Esophagus mucosa (tissue), 1 donor: ENCODE measurements at places on chromosomes 2 and 18.

DNA sequence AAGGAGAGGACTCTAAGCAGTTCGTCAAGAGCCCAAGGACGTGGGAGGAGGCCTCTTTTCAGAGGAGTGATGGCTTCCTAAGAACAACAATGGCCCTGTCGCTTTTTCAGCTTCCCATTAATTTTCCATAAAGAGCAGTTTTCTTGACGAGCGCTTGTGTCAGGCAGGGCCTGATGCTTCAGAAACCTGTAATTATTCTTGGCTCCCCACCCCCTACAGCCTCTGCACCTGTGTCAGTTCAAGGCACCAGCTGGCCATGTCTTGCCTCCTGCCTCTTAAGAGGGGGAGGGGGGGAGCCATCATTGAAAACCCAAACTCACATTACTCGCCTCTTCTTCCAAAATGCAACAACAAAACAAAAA, 32.3 kb downstream of the KLF7 start:
- no peak for ATAC-seq

- no peak for ATAC-seq
These were observed 27.3 kb downstream of the CYB5A start for GRCh38 chr18:74264303-74265020.

DNA sequence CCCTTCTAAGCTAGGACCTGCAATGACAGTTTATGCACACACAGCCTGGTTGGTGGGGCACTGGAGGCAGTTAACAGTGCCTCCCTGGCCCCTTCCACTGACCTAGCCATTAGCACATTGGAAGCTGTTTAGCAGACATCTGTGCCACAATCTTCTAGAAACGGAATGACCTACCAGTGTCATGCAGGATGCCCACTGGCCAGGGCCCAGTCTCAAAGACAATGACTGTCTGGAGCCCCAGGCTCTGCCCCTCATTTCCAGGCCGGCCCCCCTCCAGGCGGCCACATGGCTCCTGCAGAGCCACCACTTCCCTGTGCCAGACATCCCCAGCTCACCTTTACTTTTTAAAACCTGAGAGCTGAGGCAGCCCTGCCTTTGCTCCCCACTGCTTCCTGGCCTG, 123.5 kb upstream of the CAPN13 start:
- ATAC-seq = no peak

- ATAC-seq = no peak
These were observed 74.8 kb upstream of the ST6GAL2 start for GRCh38 chr2:106960683-106961161.

DNA sequence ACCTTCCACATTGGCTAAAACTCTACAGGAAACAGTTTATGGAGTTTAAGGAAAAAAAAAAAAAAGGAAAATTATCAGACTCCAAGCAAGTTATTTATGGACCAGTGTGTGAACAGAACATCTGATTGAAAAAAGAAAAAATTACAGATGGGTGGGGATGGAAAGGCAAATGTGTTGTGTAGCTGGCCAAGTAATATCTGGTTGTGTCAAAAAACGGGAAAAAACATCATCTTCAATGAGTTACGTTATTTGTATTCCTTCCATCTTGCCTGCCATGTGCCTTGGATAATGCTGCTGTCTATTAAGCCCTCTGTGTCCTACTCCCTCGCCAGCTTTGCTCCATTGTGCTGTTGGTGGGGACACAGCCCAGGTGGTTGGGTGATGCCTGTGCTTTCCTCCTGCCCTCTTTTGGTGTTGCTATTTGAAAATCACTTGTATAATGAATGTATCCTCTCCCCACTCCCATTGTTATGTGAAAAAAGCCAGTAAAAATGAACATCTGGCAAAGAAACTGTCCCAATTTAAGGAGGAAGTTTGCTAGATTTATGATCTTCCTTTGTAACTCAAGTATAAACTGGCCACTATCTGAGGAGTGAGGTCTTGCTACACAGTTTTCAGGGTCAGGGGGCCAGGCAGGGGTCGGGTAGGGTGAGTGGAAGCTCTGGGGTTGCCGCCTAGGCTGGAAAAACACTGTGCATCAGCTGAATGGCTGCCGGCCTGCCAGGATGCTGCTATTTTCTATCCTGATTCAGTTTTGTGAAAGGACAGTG, 155.9 kb downstream of the FMNL2 start:
- no peak for ATAC-seq

- ATAC-seq = no peak
These were observed 59.8 kb downstream of the MOGAT1 start for GRCh38 chr2:222731201-222731621.

DNA sequence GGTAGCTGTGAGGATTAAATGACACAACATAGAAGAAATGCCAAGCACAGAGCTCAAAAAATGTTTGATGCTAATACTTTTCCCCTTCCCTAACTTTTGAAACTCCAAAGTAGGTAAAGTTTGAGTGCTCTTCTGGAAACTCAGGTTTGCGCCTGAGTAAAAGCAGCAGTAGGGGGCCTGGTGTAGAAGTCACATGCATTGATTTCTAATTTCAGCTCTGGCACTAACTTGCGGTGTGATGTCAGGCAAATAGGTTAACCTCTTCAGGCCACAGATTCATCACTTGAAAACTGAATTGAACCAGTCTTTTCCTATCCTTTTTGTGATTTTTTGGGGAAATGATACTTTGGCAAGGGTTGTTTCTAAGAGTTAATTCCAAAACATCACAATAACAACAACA, 27.2 kb downstream of the LHCGR start:
- ATAC-seq = no peak

- no peak for ATAC-seq
These were observed 81.3 kb downstream of the FAM210A start for GRCh38 chr18:13645093-13645492.

DNA sequence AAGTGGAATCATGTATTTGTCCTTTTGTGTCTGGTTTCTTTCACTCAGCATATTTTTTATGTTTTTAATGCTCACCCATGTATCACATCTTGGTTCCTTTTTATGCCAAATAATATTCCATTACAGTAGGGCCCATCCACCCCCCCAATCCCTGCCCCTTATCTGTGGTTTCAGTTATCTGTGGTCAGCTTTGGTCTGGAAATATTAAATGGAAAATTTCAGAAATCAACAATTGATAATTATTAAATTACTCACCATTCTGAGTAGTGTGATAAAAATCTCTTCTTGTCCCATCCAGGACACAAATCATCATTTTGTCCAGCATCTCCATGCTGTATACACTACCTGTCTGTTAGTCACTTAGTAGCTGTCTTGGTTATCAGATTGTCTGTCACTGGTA, 66.7 kb downstream of the BIRC6 start:
- no peak for ATAC-seq

- peak; percentile 76 for ATAC-seq
These were observed 1.5 kb downstream of the CACNB4 start for GRCh38 chr2:152097290-152097800.

- ATAC-seq = no peak
These were observed 254.2 kb downstream of the RIT2 start for GRCh38 chr18:42861271-42861670.

DNA sequence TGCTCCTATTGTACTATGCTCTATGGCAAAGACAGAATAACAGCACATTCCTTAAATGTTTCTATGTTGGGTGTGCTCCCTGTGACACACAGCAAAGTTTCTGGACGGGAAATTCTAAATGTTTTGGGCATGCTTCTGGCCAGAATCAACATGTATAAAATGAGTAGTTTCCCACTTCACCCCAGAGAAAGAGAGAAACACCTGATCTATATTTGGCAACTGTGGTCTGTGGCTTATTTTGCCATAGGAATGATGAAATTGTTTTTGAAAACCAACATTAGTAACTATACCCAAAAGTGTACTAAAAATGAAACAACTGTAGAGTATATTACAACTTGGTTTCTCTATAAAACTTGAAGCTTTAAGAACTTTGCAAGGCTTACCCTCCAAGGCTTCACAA, 89.1 kb downstream of the RAD51AP2 start:
- ATAC-seq = peak; percentile 83

DNA sequence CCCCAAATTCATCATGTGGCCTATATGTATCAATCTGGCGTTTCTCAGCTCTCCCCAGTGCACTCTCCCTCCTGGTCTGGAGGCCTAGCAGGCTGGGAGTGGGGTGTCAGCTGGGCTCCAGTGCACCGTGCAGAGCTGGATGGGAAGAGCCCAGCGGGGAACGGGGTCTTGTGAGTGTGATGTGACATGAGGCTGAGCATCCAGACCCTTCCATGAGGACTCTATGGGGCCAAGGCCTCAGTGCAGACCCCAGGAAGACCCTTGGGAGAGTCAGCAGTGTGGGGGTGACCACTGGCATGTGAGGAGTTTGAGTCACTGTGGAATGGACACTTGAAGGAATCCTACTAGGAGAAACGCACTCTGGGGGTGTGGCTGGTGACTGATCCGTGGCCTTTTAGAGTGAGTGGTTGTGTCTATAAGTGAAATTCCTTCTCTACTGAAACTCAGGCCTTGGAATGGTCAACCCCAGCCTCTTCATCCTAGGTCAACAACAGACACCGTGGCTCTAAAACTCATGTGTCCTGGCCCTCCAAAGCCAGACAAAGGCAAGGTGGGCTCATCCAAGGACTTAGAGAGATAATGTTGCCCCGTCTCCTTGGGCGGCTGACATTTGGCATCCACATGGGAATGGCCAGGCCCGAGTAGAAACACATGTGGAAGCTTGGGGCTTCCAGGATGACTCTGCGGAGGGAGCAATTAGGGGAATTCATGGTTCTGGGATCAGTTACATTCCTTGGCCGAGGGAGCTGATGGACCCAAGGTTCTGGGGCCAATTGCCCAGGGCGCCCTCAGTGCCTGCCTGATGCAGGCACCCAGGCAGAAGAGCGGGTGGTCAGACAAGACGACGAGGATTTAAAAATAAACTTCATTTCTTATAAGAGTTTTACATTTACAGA, 156.0 kb upstream of the TWIST2 start:
- ATAC-seq = no peak

DNA sequence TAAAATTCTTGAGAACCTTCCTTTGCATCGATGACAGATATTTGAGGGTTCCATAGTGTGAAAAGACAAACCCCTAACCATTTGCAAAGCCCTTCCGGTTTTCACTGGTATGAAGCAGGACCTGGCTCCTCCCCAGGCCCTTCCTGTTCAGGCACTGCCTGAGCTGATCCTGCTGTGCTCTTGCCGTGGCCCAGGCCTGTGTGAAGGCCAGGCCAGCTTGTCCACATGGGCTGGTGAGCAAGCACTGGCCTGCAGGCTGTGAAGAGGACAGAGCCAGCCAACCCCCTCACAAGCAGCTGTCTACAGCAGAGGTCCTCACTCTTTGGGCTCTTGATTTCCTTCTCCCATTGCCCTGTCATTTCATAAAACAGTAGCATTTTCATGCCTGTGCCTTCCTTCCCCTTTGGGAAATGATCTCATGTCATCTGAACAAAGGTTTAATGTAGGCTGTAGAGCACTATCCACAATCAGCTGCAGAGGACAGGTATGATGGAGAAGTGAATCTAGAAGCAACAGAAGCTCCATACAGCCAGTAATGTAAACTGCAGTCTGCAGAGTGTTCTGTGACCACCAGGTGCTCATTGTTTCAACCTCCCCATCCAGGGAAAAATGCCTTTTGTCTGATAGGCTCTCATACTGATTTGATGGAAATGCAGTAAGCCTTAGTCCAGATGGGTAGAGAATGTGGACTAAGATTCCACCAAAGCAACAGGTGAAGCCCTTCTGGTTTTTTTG, 19.8 kb downstream of the MPHOSPH10 start:
- peak; percentile 40 for ATAC-seq

DNA sequence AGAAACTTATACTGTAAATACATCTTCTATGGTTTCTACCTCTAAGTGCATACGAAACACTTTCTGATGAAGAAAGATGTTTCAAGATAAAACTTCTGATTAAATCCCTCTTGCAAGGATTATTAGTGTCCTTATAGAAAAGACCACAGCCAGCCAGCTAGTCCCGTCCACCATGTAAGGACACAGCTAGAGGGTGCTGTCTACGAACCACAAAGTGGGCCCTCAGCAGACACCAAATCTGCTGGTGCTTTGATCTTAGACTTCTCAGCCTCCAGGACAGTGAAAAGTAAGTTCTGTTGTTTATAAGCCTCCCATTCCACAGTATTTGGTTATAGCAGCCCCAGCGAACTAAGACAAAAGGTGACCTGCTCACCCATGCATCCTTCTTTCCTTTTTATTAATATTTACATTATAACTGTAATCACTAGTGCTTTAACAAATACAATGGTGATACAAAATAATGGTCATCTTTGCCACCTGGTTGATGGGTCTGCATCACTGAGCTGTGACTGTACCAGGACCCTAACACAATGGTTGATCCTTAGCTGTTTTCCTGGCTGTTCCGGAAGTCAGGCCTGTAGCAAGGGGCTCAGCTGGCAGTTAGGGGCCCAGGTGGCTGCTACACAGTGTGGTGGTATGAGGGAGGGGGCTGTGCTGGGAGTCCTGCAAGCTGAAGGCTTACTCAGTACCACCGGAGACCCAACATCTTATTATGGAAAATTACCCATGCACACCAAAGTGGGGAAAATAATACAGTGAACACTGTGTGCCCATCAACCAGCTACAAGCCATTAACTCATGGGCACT, 108.5 kb upstream of the SMAD7 start:
- no peak for ATAC-seq

GRCh38 chr2:91477731-91478672, 2786.5 kb downstream of the RPIA start:
- no peak for ATAC-seq

DNA sequence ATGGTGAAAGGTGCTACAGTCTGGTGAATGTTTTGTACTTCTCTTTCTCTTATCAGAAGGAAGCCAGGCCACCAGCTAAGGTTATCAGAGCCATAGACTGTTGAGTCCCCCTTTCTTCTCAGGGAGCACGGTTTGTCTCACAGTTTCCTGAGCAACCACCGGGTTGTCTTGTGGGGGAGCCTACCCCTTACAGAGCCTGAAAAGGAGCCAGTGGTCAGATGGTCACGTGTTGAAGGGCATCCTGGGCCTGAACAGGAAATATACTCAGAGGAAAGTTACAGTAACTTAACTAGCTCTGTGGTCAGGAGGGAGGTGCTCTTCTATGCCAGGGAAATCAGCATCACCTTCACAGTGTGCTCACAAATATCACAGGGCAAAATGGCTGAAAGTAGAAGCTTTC, 11.6 kb downstream of the CD28 start:
- peak; percentile 52 for ATAC-seq

GRCh38 chr2:70793450-70793849, 3.0 kb upstream of the FIGLA start:
- no peak for ATAC-seq

DNA sequence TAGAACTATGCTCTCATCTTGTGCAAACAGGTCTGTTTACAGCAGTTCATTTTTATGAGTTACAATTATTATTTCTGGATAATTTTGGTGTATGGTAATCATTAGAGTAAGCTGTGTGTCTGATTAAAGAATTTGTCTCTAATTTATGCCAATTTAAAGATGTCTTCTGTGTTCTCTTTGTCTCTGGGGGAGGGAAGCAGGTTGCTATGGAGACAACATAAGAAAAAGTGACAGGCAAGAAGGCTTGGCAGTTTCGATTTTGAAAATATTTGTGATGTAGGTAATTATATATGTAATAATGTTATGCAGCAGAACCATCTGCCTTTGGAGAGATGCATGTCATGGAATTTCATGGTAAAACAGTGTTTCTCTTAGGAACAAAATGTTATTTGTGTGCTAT, 78.2 kb downstream of the SH3RF3 start:
- no peak for ATAC-seq

DNA sequence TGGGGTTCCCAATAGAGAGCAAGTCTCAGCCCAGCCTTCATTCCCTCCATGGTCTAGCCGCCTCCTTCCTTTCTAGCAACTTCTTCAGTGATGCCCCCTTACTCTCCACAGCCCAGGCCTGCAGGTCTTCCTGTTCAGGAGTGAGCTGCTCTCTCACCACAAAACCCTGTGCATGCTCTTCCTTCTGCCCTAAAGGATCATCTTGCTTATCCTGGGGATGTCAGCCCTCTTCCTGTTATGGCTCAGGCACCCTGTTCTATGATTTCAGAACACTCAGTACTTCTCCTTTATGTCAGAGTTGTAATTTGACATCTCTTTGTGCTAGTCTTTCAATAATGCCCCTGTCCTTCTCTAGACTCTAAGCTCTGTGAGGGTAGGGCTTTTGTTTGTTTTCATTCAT, 19.4 kb downstream of the TMEM178A start:
- no peak for ATAC-seq
